Mammary epithelial cell (primary cell): ENCODE measurements at places on chromosomes 2 and 18. TPM values are rescaled to one million over a fixed set of nuclear protein-coding genes. Genes with fewer than 3 reads are reported as not detected.

AQP12A gene
- not detected in 2 replicates for total RNA-seq

CENPA gene
- 11.6 and 18.2 TPM in 2 replicates for total RNA-seq

EMILIN1 gene
- total RNA-seq = 0.80 TPM in 1 of 2 replicates, not detected in the other

RESP18 gene
- total RNA-seq = not detected

PPM1G gene
- 58.8 TPM for total RNA-seq

ITM2C gene
- 24.8 TPM for total RNA-seq

RTKN gene
- total RNA-seq = 124 TPM

CNTNAP5 gene
- total RNA-seq = not detected in 2 replicates

C2orf80 gene
- total RNA-seq = not detected

SLC4A5 gene
- 0.56 and 2.4 TPM in 2 replicates for total RNA-seq
